ENCODE measurements at places on chromosomes 12 and 14.

DNA sequence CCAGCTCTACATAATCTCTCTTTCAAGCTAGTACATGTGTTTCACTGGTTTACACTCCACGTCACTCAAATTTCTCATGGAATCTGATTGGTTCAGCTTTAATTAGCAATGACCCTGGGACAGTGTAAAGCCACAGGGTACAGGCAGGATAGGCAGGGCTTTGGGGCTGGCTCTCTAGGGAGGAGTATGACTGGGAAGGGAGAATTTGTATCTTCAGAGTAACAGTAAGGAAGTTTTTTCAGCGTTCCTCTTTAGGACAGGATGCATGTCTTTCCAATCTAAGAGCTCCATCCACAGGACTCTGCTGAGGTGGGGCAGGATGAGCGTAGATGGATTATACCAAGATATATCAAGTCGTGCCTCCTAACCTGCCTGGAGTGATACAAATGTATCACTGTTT is 112.0 kb upstream of the CLEC14A start:
- no peak for DNase-seq

DNA sequence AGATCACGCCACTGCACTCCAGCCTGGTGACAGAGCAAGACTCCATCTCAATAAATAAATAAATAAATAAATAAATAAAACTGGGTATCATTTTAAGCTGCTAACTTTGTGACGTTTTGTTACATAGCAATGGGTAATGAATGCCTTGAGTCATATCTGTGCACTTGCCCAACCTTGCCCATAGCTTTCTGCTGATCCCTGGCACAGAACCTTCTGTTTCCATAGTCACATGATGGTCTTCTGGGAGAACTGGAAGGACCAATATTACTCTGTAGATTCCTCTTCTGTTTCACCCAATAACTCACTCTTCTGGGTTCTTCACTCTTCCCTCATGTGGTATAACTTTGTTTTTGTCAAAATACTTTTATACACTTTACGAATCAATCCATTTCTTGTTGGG is 140.8 kb downstream of the SCARB1 start:
- no peak for DNase-seq

DNA sequence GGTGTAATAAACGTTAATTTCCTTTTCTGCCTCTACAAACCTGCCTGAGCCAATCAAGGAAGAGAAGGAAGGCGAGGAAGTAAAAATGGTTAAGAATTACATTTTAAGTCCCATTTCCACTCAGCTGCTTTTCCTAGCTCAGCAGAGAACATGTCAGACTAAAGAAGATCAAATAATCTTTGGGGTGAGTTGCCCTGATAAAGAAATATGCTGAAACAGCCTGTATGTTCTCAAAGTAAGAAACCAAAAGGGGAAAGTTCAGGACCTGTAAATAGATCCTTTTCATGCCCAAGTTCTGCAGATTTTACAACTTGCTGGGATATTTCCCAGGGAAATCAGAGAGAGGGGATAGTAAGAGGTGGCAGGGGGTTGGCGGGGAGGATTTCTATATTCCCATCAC is 55.5 kb downstream of the PHLDA1 start:
- no peak for DNase-seq

DNA sequence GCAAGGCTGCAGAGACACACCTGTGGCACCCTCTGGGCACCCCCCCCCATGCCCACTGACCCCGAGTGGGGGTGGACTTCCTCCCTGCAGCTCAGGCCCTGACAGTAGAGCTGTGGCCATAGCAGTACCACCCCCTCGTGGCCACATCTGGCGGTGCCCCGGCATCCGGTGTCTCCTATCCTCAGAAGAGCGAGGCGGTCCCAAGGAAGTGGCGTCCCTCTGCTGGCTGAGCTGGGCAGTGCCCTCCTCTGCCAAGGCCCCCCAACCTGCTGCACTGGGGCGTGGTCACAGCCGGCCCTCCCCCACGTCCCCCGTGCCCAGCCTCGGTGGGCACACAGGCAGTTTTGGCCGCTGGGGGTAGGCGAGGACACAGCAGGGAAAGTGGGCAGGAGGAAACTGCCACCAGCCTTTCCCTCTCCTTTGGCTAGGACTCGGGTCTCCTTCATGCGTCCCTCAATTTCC is 6.0 kb upstream of the SLC6A12 start:
- DNase-seq, result peak; percentile 58

DNA sequence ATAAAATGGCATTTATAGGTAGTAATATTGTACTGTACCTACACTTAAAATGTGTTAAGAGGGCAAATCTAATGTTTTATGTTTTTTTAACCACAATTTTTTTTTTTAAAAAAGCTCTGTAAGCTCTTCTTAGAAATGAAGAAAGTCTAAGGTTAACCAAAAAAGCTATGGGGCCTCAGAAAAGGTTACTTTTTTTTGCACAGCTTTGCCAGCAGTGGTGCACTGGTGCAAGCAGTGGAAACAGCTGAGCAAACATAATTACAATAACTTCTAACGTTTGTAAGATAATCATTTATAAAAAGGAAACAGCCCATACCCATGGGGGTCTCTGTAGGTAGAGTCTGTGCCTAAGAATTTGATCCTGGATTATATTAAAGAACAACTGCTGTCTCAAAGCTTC is 85.1 kb upstream of the NID2 start:
- peak; percentile 32 for DNase-seq

- no peak for DNase-seq
These were observed 598.5 kb upstream of the LMO3 start for GRCh38 chr12:17204289-17205054.

DNA sequence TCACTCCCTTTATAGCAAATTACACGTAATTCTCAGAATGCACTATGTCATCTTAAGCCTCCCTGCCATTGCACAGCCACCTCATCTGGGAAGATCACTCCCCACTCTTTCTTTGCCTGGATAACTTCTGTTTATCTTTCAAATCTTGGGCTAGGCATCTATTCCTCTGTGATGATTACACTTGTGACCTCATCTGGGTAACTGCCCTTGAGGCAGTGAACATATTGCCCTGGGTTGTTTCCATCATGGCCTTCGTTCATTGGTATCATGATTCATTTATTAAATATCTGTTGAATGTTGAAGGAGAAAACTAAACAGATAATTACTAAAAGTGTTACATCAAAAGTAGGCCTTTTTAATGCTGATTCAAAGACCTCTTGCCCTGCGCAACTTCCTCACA is 26.2 kb upstream of the PDE3A start:
- DNase-seq, result no peak

All from NCI-H345 (cell line).